ENCODE measurements at places on chromosomes 2 and 18. TPM values are rescaled to one million over a fixed set of nuclear protein-coding genes. Genes with fewer than 3 reads are reported as not detected.
A peak's percentile ranks its signal among the peaks of the same experiment; 100 is the strongest.

GRCh38 chr2:26448651-26449050, 29.3 kb downstream of the OTOF start:
- no peak overlapping the region for H3K27ac ChIP-seq
- no peaks in the 10 kb centered on the region for H3K36me3 ChIP-seq
- no peaks in the 10 kb centered on the region for H3K27me3 ChIP-seq

SLC35F6 gene
- 16.6 TPM for polyA plus RNA-seq

GRCh38 chr2:219142329-219142728, 18.3 kb downstream of the NHEJ1 start:
- no peak overlapping the region for H3K4me3 ChIP-seq
- DNase-seq = no peak

GRCh38 chr2:74374509-74375205, 5.5 kb downstream of the DCTN1 start:
- H3K36me3 ChIP-seq = no peaks in the 10 kb centered on the region
- no peak overlapping the region for H3K27ac ChIP-seq

GRCh38 chr2:47456851-47457250, 53.9 kb downstream of the MSH2 start:
- no peak for DNase-seq
- no peak overlapping the region for H3K27ac ChIP-seq
- H3K4me3 ChIP-seq = no peak overlapping the region
- no peaks in the 10 kb centered on the region for H3K27me3 ChIP-seq
- no peaks in the 10 kb centered on the region for H3K36me3 ChIP-seq

PPM1G gene
- polyA plus RNA-seq = 71.0 TPM

DNA sequence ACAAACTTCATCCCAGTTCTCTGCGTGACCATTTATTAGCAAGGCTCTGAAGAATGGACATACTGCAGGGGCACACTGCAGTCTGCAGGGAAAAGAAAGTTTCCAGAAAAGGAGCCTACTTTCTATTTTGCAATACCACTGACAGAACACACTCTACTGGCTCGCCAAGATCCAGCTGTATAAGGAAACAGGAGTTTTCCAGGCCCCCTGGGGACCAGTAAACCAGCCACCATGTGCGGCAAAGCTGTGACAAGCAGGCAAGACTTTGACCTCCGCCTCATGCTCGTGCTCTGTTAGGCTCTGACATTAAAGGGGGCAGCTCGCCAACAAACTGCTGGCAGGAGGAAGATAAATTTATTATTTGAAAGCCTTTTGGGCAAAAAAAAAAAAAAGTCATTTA, 67.3 kb downstream of the CCBE1 start:
- H3K4me1 ChIP-seq = no peaks in the 10 kb centered on the region
- no peak overlapping the region for H3K27ac ChIP-seq
- H3K36me3 ChIP-seq = no peaks in the 10 kb centered on the region
- no peak overlapping the region for H3K4me3 ChIP-seq
- no peak for DNase-seq

CASP10 gene
- 2.0 TPM for polyA plus RNA-seq

DNA sequence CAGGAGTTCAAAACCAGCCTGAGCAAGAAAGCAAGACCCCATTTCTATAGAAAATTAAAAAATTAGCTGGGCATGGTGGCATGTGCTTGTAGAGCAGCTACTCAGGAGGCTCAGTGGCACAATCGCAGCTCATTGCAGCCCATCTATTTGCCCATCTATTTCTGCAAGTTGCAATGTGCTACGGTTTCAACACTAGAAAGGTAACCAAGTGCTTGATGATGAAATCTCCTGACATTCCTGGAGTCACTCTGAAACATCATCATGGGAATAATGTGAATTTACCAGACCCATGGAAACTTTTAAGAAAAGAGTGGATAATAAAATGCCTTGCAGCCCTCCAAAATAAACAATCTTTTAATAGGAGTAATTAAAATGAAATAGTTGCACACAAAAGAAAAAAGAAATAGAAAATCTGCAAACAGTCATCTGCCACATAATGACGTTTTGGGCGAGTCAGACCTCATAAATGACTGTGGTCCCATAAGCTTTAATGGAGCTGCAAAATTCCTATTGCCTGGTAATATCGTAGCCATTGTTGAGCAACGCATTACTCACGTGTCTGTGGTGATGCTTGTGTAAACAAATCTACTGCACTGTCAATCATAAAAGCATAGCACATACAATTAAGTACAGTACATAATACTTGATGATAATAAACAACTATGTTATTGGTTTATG, 46.6 kb upstream of the AMMECR1L start:
- peak; percentile 19 for DNase-seq
- H3K27me3 ChIP-seq = no peaks in the 10 kb centered on the region
- no peak overlapping the region for H3K4me3 ChIP-seq
- H3K36me3 ChIP-seq = no peaks in the 10 kb centered on the region

TMEM182 gene
- 3.5 TPM for polyA plus RNA-seq

- DNase-seq = peak; percentile 30
- no peaks in the 10 kb centered on the region for H3K4me1 ChIP-seq
- no peaks in the 10 kb centered on the region for H3K27me3 ChIP-seq
- no peaks in the 10 kb centered on the region for H3K36me3 ChIP-seq
- no peak overlapping the region for H3K4me3 ChIP-seq
- no peak overlapping the region for H3K27ac ChIP-seq
These were observed 99.5 kb downstream of the DTNA start for GRCh38 chr18:34809451-34810072.

GRCh38 chr18:69528435-69528834, 127.7 kb downstream of the DOK6 start:
- no peaks in the 10 kb centered on the region for H3K36me3 ChIP-seq
- H3K4me3 ChIP-seq = no peak overlapping the region
- no peaks in the 10 kb centered on the region for H3K27me3 ChIP-seq
- H3K4me1 ChIP-seq = no peaks in the 10 kb centered on the region

DNA sequence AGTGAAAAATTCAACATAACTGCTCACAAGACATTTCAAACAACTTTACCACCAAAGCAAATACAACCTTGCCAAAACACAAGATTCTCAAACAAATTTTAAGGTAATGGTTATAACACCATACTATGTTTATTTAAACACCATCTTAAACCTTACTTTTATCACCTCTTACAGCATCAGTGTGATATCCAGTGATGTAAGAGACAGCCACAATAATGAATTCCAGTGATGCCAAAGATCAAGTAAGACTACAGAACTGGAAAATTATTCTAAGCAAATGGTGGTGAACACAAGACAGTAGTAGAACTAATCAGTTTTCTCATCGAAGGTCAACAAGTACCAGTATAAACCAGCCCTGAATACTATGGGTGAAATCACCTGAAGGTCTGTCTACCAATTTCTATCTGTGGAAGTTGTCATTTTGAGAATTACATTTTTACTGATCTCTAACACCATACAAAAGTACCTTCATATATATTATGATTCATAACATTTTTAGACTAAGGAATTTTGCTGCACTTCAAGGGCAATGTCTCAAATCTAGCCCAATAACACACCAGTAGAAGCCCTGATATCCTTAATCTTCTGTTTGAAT, 146.2 kb downstream of the RBMS1 start:
- peaks cover 11% of the 10 kb centered on the region for H3K4me1 ChIP-seq
- no peaks in the 10 kb centered on the region for H3K36me3 ChIP-seq
- no peaks in the 10 kb centered on the region for H3K27me3 ChIP-seq
- H3K27ac ChIP-seq = peak overlapping the region; percentile 1
- no peak for DNase-seq

DNA sequence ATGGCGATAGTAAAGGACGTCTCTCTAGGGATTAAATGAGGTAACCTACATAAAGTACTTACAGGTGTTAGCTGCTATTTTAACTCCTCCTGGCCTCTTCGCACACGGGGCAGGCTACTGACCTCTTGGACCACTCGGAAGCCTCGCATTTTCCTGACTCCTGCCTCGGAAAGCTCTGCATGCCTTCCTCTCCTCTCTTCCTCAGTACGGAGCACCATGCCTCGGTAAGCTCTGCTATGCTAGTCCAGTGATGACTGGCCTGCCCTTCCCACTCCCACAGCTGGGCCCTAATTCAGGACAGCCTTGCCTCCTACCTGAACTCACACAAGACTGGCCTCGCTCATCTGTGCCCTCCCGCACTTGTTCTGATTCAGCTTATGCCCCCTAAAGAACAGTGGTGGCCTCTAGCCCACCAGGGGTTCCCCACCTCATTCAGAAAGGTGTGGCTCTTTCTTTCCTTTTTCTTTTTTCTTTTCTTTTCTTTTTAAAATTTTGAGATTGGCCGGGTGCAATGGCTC, 22.7 kb upstream of the HPCAL1 start:
- peaks cover 3% of the 10 kb centered on the region for H3K4me1 ChIP-seq
- no peak for DNase-seq
- H3K36me3 ChIP-seq = no peaks in the 10 kb centered on the region
- H3K27me3 ChIP-seq = no peaks in the 10 kb centered on the region
- no peak overlapping the region for H3K27ac ChIP-seq

- no peaks in the 10 kb centered on the region for H3K4me1 ChIP-seq
- H3K36me3 ChIP-seq = no peaks in the 10 kb centered on the region
- DNase-seq = no peak
- H3K4me3 ChIP-seq = no peak overlapping the region
These were observed 649.2 kb upstream of the CDH2 start for GRCh38 chr18:28826107-28826506.

DNA sequence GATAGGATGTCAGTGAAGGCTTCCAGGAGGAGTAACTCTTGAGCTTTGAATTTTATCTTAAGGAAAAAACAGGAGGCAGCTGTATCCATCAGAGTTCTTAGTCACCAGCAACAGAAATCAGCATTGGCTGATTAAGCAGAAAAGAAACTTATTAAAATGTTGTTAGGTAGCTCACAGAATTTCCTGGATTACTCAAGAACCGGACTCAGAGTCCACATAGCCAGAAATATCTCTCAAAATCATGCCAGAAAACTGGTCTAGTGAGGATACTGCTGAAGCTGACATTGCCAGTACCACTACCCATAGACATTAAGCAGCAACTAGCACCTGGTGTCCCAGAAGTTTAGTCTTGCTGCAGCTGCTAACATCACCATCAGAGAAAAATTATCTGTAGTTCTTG, 10.1 kb upstream of the AFTPH start:
- H3K36me3 ChIP-seq = no peaks in the 10 kb centered on the region
- DNase-seq = no peak
- H3K4me1 ChIP-seq = no peaks in the 10 kb centered on the region

FASTKD2 gene
- 20.0 TPM for polyA plus RNA-seq

DNA sequence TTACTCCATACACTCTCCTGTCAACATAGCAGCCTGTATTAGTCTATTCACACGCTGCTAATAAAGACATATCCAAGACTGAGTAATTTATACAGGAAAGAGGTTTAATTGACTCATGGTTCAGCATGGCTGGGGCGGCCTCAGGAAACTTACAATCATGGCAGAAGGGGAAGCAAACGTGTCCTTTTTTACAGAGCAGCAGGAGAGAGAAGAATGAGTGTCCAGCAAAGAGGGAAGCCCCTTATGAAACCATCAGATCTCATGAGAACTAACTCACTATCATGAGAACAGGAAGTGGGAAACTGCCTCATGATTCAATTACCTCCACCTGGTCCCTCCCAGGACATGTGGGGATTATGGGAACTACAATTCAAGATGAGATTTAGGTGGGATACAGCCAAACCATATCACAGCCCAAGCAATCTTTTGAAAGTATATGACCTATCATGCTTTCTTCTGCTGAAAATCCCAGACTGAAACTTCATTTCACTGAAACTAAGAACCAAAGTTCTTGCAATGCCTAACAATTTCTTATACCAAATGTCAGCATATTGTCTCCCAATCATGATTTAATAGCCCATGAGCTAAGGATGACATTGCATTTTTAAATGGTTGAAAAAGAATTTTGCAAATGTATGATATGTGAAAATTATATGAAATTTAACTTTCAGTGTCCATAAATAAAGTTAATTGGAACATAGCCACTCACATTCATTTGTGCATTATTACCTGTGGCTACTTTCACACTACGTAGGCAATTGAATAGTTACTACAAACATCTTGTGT, 686.8 kb upstream of the ZEB2 start:
- no peak for DNase-seq
- no peaks in the 10 kb centered on the region for H3K27me3 ChIP-seq
- H3K27ac ChIP-seq = no peak overlapping the region
- H3K36me3 ChIP-seq = no peaks in the 10 kb centered on the region
- H3K4me1 ChIP-seq = no peaks in the 10 kb centered on the region
- no peak overlapping the region for H3K4me3 ChIP-seq

- H3K4me1 ChIP-seq = peaks cover 6% of the 10 kb centered on the region
- no peak overlapping the region for H3K27ac ChIP-seq
These were observed 144.8 kb downstream of the ARHGAP28 start for GRCh38 chr18:6874315-6874714.

DNA sequence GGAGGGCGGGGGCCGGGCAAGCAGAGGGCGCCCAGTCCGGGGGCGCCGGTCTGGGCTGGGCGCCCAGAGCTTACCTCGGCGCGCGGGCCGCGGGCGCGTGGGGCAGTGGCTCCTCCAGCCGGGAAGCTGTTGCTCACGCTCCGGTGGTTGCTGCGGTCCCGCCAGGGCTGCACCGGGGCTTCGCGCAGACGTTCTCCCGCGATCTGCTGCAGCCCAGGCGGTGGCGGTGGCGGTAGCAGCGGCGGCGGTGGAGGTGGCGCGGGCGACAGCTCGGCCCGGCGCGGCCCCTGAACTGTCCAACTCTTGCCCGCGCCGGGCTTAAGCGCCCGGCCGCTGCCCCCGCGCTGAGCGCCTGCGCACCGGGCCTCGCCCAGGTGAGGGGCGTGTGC, 391 bp downstream of the ZNF385B start:
- peak; percentile 49 for DNase-seq
- no peaks in the 10 kb centered on the region for H3K4me1 ChIP-seq
- H3K27ac ChIP-seq = no peak overlapping the region
- H3K4me3 ChIP-seq = peak overlapping the region; percentile 28

- DNase-seq = no peak
- no peaks in the 10 kb centered on the region for H3K4me1 ChIP-seq
- H3K27ac ChIP-seq = no peak overlapping the region
- no peak overlapping the region for H3K4me3 ChIP-seq
- H3K27me3 ChIP-seq = no peaks in the 10 kb centered on the region
These were observed 601.8 kb upstream of the ID2 start for GRCh38 chr2:8080063-8080462.

GRCh38 chr2:160388464-160389263, 104.9 kb downstream of the RBMS1 start:
- no peak for DNase-seq
- no peaks in the 10 kb centered on the region for H3K36me3 ChIP-seq
- peaks cover 22% of the 10 kb centered on the region for H3K4me1 ChIP-seq
- no peaks in the 10 kb centered on the region for H3K27me3 ChIP-seq
- peak overlapping the region; percentile 70 for H3K27ac ChIP-seq

FAM161A gene
- polyA plus RNA-seq = 2.1 TPM

DNA sequence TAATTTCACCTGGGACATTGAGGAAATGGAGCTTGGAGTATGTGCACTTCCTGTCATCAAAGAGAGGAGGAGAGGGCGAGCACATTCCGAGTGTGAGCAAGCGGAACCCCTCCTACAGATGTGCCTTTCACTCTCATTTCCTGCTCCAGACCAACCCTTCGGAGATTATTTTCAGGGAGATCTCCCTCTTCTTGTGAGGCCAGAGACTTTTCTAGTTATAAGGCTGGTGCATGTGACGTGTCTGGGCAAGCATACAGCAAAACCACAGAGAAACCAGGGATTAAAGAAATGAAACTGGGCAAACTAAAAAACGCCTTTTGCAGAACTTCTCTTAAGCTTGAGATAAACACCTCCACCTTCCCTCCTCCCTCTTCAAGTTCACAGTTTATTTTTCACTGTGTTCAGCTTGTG, 409.2 kb upstream of the TCF4 start:
- H3K27ac ChIP-seq = peak overlapping the region; percentile 70
- H3K4me1 ChIP-seq = peaks cover 25% of the 10 kb centered on the region
- DNase-seq = no peak

- H3K4me3 ChIP-seq = no peak overlapping the region
- no peak for DNase-seq
- H3K27ac ChIP-seq = no peak overlapping the region
These were observed 2.2 kb downstream of the NT5DC4 start for GRCh38 chr2:112722816-112723546.

ATF2 gene
- polyA plus RNA-seq = 24.0 TPM

GRCh38 chr2:227188292-227188691, 23.9 kb downstream of the COL4A3 start:
- DNase-seq = peak; percentile 22
- H3K4me1 ChIP-seq = no peaks in the 10 kb centered on the region
- no peak overlapping the region for H3K4me3 ChIP-seq
- H3K27me3 ChIP-seq = no peaks in the 10 kb centered on the region
